T-cell (primary cell): ENCODE measurements at places on chromosomes 4 and X.

GRCh38 chrX:151875270-151876026, 37.2 kb upstream of the MAGEA4 start:
- no peak for DNase-seq

GRCh38 chr4:173522160-173522950, 7.7 kb downstream of the HAND2 start:
- no peak for DNase-seq

GRCh38 chr4:76326515-76326914, 20.0 kb downstream of the STBD1 start:
- DNase-seq: no peak

DNA sequence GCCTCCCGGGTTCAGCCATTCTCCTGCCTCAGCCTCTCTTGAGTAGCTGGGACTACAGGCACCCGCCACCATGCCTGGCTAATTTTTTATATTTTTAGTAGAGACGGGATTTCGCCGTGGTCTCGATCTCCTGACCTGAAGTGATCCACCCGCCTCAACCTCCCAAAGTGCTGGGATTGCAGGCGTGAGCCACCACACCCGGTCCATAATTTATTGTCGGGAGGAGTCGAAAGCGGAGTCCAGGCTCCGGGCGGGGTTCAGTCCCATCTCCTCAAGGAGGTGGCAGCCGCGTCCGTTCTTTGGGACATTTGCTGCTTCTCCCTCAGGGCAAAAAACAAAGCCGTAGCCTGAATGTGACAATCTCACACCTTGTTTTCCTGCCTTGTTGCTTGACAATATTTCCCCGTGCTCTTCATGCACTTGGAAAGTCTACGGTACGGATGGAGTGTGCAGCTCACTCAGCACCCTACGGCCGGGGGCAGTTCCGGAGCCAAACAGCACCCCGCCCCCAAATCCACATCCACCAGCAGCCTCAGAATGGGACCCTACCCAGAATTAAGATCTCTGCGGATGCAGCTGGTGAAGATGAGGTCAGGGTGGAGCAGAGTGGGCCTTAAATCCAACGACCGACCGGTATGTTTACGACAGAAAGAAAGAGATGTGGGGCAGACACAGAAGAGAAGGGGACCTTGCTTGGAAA, 9.6 kb downstream of the GTPBP6 start:
- DNase-seq: no peak

GRCh38 chr4:3712112-3712805, 53.9 kb upstream of the ADRA2C start:
- no peak for DNase-seq

GRCh38 chr4:162878096-162878495, 288.6 kb downstream of the NAF1 start:
- no peak for DNase-seq

GRCh38 chr4:121454251-121454979, 73.6 kb upstream of the QRFPR start:
- no peak for DNase-seq

- DNase-seq: no peak
These were observed 130.6 kb upstream of the FAT4 start for GRCh38 chr4:125184116-125184515.

DNA sequence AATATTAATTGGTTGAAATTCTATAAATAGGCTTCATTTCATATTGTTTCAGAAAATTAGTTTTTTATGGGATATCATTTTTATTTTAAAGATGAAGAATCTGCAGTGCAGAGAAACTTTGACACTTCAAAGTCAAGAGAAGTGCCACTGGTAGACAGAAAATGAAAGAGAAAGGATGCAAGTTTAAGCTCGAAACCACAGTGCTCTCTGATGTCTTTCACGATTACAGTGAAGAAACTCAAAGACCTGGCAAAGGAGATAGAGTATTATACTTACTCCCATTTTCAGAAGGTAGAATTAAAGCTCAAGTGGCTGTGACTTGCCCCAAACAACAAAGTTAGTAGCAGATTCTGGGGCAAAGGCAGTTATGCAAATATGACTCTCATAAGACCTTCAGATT, 745.4 kb downstream of the TECRL start:
- no peak for DNase-seq

DNA sequence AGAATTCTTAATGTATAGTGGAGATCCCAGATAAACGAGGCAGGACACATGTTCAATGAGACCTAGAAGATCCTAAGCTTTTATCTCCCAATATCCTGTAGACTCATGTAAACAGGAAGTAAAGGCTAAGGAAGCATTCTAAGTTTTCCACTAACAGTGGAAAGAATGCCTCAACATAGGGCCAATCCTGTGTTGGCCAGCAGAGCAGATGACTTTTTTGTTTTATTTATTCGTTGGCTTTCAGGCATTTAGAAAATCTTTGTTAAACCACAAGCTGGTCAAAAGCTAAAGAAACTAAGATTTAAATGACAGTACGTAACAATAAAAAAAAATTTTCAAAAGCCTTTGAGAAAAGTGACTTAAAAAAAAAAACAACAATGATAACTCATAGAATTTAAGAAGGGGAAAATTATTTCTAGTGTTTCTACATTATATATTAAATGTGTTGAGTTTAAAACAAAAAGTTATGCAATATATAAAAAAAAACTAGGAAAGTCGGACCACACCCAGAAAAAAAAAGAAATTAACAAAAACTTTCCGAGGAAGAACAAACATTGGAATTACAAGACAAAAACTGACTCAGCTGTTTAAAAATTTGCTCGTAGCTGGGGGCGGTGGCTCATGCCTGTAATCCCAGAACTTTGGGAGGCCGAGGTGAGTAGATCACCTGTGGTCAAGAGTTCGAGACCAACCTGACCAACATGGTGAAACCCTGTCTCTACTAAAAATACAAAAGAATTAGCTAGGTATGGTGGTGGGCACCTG, 759.3 kb downstream of the FSTL5 start:
- DNase-seq: no peak

DNA sequence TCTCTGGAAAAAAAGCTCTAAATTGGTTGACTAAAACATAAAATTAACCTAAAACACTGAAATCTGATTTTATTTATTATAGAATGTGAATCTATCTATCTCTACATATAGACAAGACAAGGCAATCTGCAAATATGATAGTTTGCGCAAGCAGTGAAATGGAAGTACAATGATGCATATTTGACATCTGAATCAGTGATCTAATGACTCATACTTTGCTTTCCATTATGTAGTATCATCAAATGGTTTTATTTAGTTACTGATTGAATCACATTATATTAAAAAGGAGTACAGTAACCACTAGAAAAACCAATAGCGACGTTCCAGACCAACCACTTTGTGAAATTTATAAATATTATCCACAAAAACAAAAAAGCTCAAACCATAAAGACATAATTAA, 1969.3 kb downstream of the PCDH7 start:
- DNase-seq: no peak

DNA sequence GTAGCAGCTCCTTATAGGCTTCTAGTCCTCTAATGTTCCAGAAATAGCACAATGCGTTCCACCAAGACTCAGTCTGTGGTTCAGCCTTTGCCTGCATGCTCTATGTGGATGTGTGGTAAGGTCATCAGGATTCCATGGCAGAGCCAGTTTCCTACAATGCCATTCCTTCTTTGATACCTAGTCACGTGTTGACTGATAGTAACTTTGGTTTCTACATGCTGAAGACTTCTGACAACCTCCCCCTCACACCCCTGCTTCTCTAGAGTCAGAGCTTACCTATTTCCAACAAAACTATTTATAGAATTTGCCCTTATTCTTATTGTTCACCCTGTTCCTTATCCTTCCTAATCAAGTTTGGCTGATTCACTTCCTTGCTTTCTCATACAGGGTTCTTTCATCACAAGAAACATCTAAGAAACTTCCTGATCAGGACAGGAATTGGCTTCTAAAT, 81.1 kb downstream of the CT47B1 start:
- DNase-seq: no peak

GRCh38 chr4:122710434-122711308, 21.8 kb upstream of the BBS12 start:
- DNase-seq: no peak

DNA sequence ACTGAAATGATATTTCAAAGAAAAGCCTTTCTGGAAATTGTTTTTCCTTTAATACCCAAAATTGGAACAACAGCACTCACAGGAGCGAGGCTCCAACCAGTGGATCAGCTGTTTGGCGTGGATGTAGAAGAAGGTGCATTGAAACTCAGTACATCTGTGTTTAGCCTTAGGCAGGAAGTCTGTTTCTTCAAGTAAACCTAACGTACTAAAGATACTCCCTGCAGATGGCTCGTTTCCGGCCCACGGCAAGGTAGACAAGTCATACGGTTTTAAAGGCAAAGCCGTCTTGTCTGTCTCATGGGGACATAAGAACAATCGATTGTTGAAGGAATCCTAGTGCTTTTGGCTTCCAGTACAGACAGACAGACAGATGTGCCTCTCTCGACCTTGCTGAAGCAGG, 50.0 kb upstream of the CLCN4 start:
- peak; percentile 38 for DNase-seq

DNA sequence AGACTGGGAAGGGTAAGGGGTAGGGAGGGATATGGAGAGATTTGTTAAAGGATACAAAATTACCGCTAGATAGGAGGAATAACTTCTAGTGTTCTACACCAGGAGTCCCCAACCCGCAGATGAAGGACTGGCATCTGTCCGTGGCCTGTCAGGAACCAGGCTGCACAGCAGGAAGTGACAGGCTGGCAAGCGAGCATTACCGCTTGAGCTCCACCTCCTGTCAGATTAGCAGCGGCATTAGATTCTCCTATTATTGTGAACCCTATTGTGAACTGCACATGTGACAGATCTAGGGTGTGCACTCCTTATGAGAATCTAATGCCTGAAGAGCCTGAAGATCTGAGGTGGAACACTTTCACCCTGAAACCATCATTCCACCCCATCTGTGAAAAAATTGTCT, 27.9 kb upstream of the BBS7 start:
- peak; percentile 16 for DNase-seq

- no peak for DNase-seq
These were observed 41.3 kb upstream of the GPR78 start for GRCh38 chr4:8538703-8539567.

- DNase-seq: no peak
These were observed 669.0 kb downstream of the ZNF674 start for GRCh38 chrX:45876206-45876605.

DNA sequence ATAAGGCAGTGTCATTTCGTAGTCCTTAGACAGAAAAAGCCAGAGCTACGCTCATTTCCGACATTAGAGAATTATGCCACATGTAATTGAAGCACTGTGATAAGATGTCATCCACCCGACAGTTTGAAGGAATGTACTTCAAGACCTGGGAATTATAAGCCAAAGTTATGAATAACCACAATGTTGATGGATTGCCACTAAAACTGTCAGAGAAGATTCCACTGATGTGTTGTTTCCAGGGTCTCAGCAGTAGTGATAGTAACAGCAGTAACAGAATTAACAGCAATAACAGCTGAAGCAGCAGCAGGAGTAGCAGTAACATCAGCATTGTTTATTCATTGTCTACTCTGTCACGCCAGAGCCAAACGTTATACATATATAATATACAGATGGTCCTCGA, 24.7 kb downstream of the RAB33A start:
- no peak for DNase-seq

GRCh38 chr4:115090483-115091075, 22.8 kb downstream of the NDST4 start:
- DNase-seq: no peak

DNA sequence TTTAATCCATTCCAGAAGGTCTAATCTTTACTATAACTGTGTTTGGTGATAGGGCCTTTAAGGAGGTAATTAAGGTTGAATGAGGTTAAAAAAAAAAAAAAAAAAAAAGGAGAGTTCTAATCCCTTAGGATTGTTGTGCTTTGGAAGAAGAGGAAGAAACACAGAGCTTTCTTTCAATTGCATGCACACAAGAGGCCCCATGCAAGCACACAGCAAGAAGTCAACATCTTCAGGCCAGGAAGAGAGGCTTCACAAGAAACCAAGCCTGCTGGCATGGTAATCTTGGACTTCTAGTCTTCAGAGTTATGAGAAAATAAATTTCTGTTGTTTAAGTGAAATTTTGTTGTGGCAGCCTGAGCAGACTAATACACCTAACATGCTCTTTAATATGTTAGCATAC, 118.6 kb downstream of the NAA11 start:
- no peak for DNase-seq

DNA sequence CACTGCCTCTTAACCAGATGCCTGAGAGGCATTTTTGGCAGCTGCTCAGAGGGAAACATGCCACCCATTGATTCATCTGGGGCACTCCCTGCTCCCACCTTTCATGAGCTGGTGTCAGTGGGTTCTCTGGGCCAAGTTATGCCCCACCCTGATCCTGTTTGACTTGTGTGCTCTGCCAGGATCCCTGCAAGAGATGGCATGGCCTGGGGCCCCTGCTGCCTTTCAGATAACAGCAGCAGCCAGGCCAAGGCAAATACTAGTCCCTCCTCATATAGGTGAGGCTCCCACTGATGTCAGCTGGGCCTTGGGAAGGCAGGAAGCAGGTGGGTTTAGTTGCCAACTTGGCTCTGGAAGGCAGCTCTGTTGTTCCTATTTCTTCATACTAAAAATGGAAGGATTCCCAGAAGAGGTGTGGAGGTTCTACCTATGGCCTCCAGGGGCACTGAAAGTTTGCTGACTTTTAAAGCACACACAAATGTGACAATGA, 192.9 kb upstream of the RBPJ start:
- no peak for DNase-seq

DNA sequence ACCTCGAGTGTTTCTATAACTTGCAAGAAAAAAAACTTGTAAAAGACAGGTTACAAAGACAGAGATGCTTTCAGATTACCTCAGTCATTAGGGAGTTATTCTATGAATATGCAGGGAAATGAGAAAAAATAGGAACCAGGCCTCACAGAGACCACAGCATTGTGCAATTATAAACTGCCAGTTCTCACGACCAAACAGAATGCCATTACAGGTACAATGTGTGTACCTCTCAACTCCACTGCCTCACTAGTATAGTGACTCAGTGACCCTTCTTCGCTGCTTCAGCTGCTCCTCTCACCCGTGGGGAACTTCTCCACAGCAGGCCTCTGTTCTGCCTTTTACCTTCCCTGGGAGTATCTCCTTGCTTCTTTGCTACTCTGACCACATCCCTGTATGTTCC, 2.3 kb upstream of the HTATSF1 start:
- no peak for DNase-seq

GRCh38 chr4:106329041-106329618, 12.8 kb downstream of the AIMP1 start:
- DNase-seq: no peak

- no peak for DNase-seq
These were observed 11.0 kb downstream of the PTTG2 start for GRCh38 chr4:37971202-37971601.

DNA sequence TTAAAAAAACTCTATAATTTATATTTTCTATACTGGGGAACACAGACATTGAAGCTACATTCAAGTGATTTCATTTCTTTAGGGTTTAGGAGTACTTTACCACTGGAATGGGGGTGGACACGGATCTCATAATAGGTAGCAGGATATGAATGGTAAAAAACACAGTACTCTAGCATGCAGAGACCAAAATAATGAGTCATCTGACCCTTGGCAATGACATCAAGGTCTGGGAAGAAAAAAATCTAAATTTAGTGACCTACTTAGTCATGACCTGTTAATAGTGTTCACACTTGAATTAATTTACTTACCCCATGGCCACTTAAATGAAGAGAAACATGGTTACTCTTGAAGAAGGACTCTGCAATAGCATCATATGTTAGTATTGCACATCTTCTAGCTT, 187.9 kb downstream of the EPHA5 start:
- no peak for DNase-seq

GRCh38 chr4:140222171-140222570, 68.2 kb upstream of the MAML3 start:
- no peak for DNase-seq
